ENCODE measurements at places on chromosomes 7 and 10.

- no peak for DNase-seq
Measured at GRCh38 chr7:107701191-107701590, 40.6 kb downstream of the SLC26A4 start.

DNA sequence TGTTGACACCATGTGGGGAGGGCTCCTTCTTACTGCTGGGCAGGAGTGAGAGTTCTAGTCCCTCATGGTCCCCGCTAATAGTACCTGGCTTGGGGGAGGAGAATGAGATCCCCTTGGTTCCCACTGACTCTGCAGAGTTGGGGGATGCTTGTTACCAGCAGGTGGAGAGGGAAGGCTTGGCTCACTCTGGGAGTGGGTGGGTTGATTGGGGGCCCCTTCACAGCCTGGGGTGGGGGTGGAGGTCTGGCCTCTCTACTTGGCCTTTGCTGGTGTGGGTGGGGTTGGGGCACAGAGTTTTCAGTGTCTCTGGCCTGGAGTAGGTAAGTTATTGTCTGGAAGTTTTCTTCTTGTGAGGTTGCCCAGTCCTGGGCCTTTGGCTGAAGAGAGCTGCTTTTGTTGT, 31.9 kb downstream of the ADCY1 start:
- no peak for DNase-seq

DNA sequence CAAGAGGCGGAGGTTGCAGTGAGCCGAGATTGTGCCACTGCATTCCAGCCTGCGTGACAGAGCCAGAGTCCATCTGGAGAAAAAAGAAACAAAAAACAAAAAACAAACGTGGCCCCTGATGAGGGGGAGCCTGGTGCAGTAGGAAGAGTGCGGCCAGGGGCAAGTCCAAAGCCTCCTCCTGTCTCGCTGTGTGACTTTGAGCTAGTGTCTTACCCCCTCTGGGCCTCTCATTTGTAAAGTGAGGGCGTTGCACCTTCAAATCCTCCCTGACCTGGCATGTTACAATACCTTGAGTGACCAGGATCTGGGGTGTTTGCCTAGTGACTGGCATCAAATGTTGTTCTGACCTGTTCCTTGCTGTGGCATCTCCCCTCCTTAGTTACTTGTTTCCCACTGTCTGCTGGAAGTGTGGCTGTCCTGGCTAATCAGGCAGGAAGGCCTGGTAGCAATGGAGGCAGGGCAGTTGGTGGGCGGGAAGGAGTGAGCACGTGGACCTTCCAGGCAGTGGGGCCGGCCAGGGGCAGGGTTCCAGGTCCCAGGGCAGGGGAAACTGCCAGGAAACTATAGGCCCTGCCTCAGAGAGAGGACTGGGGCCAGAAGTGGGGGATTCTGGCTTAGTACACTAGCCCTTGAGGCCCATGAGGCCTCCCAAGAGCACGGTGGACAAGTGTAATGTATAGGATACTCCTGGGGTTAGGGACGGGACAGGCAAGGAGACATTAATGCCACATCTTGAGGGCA, 24.5 kb upstream of the GOLGA7B start:
- DNase-seq, result no peak

DNA sequence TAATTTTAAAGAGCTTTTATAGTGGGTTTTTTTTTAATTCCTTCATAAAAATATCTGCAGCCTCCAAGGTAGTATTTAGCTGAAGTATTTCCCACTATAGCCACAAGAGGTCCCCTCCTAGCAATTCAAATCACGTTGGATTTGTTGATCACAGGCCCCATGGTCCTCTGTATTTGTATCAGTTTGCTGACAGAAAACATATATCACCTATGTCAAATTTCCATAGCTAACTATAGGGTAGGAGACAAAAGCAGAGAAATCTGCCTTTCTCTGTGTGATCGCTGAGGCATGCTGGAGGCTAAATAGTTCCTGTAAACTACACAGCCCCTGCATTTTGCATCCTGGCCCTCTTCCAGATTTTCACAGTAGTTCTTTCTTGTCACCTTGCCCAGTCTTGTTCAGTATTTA, 1.7 kb upstream of the CTNNA3 start:
- DNase-seq, result peak; percentile 74

DNA sequence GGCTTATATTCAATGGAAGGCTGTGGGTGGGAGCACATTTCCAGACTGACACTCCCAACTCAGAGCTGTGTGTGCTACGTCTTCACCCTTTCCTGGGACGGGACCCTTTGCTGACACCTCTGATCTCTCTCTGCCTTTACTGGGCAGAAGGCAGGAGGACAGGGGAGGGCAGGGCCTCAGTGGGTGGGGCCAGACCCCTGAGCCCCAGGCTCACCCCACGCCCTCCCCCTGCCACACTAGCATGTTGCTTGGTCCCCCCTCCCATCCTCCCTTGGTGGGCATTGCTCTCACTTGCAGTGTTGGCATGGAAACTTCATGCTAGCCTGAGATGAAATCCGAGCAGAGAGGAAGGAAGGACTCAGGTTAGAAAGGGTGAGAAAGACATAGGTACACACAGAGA, 18.4 kb downstream of the TMEM273 start:
- DNase-seq, result no peak

GRCh38 chr10:24272374-24272773, 63.4 kb downstream of the KIAA1217 start:
- no peak for DNase-seq

GRCh38 chr10:131076356-131076755, 235.2 kb downstream of the TCERG1L start:
- no peak for DNase-seq

DNA sequence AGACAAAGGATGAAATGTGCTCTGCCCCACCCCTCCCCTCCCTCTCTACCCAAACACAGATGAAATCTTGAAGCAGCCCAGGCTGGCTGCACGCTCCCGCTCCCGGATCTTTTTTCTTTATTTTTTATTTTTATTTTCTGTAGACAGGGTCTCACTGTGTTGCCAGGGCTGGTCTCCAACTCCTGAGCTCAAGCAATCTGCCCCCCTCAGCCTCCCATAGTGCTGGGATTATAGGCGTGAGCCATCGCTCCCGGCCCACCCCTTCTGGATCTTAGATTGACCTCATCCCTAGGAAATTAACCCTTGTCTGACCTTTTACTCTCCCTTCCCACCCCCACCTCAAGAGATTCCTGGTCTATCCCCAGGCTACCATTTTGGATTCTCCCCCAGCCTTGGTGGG, 14.3 kb downstream of the TACR2 start:
- DNase-seq, result no peak

- DNase-seq, result no peak
Measured at GRCh38 chr7:69122953-69123352, 475.3 kb upstream of the AUTS2 start.

GRCh38 chr7:91512958-91513357, 248.7 kb downstream of the FZD1 start:
- no peak for DNase-seq

GRCh38 chr7:157769526-157770215, 432.9 kb downstream of the DNAJB6 start:
- DNase-seq, result no peak

- DNase-seq, result peak; percentile 21
Measured at GRCh38 chr10:34078017-34078744, 736.9 kb downstream of the PARD3 start.

GRCh38 chr10:117568334-117568733, 25.8 kb downstream of the EMX2 start:
- DNase-seq, result no peak

GRCh38 chr10:44511601-44512000, 126.7 kb upstream of the CXCL12 start:
- no peak for DNase-seq

Measured in fibroblast of pulmonary artery (primary cell).